ENCODE measurements at places on chromosomes 6 and 20.

- no peak for DNase-seq
Measured at GRCh38 chr20:11098888-11099287, 425.1 kb upstream of the JAG1 start.

GRCh38 chr6:75349262-75349984, 64.8 kb upstream of the TMEM30A start:
- no peak for DNase-seq

GRCh38 chr6:111743360-111743759, 129.9 kb downstream of the FYN start:
- DNase-seq = no peak

- DNase-seq = no peak
Measured at GRCh38 chr6:1179571-1180459, 132.1 kb upstream of the FOXQ1 start.
